ENCODE measurements at places on chromosomes 11 and 22.

DNA sequence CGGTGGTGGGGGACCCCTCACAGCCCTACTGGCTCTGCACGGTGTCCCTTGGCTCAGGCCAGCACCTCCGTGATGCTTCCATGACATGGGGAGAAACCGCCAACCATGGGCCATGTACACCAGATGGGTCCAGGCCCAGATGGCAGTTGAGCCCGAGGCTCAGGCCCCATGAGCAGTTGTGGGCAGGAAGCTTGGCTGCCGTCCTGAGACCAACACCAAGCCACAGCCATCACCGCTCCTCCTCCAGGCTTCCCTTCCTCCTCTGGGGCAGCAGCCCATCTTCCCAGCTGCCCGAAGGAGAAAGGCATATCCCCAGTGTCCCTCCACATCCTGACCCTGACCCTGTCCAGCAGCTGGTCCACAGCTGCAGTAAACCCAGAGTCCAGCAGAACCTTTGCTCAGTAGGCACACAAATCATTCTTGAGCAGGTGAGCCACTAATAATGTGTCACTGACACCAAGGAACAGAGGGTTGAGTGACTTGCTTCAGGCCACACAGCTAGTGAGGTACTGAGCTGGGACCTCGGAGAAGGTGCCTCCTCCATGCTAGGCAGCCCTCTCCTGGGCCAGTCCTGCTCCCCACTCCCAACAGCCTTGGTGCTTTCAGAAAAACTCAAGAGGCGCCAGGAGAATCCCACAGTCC lies 204.9 kb downstream of the CTTN start:
- DNase-seq: no peak

DNA sequence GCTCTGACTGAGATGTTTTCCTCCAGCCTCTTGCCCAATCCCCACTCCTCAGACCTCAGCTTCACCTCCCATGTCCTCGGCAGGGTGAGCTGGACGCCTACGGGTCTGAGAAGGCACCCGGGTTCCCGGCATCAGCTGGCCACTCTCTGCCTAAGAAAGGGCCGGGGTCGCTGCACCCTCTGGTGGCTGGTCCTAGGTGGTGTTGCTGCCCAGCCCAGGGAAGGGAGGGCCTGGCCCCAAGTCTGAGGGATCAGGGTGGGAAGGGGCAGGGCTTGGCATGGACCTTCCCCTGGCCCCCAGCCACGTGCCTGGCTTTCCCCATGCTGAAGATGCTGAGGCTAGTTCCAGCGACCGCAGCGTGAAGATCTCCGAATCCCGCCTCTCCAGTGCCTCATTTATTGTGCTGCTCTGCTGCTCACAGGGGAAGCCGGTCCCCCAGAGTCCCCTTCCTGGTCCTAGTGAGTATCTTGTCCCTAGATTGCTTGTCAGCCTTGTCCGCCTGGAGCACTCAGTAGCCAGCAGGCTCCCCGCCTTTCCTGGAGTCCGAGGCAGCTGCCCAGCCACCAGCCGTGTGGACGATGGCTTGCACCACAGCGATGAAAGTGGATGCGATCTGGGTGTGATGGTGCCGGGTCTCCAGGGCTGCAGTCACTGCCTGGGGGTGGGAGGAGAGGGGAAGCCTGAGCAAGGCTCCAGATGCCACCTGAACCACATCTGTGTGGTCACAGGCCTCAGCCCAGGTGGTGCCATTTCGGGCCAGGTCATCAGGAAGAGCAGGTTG lies 2.9 kb upstream of the GGT5 start:
- peak; percentile 75 for DNase-seq

GRCh38 chr11:95187723-95188122 lies 43.3 kb downstream of the SESN3 start:
- no peak for DNase-seq

- peak; percentile 85 for DNase-seq
Observed at GRCh38 chr22:44698531-44699421, 3.2 kb upstream of the PRR5 start.

DNA sequence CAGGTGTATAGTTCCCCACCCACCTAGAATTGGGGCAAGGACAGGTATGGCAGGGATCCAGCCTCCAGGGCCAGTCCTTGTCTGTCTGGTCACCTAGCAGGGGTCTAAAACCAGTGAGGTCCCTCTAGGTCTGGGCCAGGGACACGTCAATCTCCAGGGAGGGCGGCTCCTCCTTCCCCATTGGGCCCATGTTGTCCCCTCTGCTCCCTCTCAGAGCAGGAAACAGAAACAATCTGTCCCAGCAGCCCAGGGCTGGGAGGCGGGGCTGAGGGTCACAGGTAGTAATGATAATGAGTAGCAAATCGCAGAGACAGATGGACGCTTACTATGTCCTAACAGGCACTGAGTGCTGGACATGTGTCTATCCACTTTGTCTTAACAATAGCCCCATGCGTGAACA lies 22.8 kb upstream of the SYT7 start:
- DNase-seq: no peak

DNA sequence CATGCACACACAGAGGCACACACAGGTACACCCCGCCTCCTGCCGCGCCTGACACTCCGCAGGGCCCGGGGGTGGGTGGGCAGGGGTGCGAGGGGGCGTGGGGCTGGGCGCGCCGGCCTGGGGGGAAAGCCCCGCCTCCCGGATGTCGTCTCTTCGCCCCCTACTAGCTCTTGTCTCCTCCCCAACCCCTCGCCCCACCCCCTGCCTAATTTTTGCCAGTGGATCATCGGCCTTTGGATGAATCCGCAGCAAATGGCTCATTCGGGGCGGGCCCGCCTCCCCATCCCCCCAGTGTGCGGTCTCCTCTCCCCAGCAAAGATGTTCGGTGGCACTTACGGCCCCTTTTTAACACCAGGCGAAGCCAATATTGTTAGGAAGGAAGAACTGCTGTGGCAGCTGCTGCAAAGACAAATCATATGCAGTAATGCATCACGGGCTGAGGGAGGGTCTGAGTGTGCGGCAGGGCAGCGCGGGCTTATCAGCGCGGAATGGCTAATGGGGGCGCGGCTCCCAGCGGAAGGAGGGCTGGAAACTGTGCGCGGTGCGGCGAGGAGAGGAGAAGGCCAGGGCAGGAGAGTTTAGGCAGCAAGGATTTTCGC lies 13.4 kb upstream of the NECTIN1 start:
- no peak for DNase-seq

DNA sequence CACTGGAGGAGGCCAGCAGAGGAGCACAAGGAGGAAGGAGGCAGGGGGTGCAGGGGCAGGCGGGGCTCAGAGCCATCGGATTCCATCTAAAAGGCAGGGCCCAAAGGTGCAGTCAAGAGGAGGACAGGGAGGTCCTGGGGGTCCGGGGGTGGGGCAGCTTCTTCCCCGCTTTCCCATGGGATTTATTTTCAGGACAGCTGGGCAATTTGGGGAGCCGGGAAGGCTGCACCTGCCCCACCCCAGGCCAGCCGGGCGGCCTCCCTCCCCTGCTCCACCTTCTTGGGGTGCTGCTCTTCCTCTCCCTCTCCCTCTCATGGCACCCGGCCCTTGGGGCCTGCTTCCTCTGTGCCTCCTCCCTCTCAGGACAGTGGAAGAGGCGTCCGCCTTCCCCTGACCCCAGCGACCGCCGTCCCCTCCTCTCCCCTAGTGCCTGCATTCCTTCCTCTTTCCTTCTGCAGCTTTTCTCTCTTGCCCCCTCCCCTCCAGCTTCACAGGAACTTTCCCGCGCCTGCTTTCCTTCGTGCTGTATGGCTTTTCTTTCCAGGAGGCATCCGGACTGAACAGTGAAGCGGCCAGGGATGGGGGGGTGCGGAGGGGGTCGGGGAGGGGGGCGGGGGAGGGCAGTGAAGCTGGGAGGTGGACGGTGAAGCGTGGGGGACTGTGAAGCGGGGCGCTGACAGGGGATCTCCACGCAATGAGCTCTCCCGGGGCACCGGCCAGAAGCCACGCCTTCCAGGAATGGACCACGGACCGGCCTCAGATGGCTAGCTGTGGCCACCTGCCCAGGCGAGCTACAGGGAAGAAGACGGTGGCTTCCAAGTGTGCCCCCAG lies 26.9 kb downstream of the APOBEC3H start:
- no peak for DNase-seq

DNA sequence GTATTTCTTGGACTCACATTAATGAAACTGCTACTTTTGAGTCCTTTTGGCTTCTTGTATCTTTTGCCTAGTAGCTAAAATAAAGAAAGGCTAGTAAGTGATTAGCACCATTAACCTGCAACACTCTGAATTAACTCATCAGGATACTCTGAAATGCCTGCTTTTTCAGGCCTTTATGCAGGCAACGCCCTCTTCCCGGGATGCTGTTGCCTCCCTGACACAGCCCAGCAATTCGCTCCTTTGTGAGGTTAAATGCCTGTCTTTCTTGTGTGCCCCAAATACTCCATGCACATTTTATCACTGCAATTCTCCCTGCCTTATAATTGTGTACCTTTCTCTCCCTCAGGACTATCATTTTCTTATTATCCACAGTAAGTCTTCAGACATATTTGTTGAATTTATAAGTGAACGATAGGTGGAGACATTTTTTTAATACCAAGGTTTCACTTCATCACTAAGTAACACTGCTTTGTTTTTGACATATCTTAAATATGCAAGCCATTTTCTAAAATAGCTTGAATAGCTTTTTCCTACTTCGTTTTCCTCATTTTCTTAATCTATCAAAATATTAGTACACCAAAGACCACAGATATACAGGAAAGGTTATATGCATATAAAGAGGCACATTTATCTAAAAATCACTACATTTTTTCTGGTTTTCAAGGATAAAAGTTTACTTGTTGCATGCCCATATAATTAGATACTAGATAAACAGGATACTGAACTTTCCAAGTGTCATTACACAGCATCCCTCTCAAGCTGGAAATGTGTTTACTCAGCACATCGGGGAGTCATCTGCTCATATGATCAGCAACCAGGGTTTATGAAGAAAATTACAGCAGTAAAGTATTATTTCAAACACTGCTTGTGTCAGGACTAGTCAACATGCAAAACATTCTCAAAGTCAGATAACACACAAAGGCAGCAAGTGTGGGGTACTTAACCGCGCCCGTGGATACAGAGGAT lies 48.5 kb upstream of the DDI1 start:
- DNase-seq: no peak

DNA sequence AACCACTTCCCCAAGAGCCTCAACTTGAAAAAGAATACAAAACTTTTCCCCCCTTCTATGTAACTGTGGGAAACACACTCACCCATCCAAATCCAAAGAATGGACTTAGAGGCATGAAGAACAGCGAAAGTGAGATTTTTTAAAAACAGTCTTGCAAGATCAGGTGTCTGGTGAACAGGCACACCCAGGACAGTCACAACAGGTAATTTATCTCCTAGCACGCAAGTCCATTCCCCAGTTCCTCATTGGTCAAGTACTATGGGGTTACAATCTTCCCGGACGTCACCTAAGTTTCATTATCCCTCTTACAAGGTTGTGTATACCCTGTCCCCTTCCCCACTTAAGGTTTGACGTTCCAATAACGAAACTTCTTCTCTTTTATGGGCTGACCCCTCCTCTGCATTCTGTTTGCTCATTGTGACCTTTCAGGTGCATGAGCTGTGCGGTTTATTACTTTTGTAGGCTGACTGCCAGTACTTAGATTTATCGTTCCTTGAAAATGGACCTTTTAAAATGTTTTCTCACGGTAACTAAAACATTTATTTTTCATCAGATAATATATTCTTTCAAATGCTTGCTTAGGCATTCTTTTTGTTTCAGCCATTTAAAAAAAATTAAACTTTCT lies 1401.9 kb downstream of the FAM181B start:
- no peak for DNase-seq

DNA sequence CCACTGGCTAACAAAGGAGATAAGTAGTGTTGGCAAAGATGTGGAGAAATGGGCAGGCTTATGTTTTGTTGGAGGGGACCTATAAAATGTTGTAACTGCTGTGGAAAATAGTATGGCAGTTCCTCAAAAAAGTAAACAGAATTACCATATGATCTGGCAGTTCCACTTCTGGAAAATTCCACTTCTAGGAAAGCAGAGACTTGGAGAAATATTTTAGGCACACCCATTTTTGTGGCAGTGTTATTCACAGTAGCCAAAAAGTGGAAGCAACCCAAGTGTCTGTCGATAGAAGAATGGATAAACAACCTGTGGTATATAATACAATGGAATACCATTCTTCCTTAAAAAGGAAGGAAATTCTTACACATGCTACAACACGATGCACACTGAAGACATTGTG lies 57.0 kb upstream of the ADORA2A start:
- DNase-seq: no peak

DNA sequence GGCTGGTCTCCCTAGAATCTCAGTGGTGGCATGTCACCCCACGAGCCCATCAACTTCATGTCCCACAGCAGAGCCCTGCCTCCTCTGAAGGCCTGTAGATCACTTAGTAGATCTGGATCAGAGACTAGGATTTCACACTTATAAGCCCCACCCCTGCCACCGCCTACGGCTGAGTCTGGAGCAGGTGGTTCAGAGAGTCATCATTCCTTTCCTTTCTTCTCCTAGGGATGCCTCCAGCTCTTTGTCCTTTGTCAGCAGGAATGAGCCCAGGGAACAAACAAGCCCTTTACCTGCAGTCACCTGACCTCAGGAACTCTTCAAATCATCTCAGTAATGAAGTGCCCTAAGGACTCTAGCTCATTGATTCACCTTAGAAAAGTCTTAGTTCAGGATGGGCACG lies 37.8 kb downstream of the SCGB1A1 start:
- DNase-seq: no peak

GRCh38 chr22:46894851-46895640 lies 132.6 kb downstream of the TBC1D22A start:
- no peak for DNase-seq

DNA sequence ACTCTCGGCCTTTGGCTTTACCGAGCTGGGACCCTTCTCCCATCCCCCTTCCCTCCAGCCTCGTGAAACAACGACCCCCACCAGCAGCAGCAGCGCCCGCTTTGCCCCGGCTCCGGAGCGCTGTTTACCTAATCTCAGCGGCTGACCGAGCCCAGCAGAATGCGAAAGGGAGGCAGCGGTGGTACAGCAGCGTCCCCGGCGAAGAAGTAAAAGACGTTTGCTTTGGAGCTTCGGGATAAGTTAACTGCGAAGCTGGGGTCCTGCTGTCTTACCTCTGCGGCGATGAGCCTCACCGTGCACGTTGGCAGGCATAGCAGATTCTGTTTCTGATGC lies 2.0 kb upstream of the LARGE1 start:
- DNase-seq: no peak

DNA sequence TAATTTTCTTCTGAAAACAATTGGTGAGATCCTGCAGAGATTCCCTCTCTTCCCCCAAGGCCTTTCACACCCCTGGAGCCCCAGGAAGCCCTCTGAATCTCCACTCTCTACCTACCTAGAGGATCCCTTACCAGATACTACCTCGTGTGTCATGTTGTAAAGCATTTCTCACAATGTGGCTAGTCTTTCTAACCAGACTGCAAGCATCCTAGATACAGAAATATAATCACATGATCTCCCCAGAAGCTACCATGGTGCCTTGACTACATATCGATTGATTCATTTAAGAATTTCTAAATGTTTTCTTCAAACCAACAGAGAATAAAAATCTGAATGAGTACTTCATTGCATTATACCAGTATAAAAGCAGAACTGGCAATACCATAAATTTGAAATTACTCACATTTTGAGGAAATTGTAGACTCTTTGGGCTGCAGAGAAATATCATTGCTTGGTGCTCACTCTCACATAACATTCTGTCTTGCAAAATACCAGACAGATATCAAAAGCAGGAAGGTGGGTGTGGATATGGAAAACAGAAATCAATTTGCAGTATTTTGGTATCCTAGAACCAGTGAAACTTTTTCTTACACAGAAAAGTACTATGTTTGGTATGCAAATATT lies 113.5 kb downstream of the MAML2 start:
- DNase-seq: no peak

Measured in NCI-H226 (cell line).